AG09309 (cell line): ENCODE measurements at places on chromosomes 7 and 10.

DNA sequence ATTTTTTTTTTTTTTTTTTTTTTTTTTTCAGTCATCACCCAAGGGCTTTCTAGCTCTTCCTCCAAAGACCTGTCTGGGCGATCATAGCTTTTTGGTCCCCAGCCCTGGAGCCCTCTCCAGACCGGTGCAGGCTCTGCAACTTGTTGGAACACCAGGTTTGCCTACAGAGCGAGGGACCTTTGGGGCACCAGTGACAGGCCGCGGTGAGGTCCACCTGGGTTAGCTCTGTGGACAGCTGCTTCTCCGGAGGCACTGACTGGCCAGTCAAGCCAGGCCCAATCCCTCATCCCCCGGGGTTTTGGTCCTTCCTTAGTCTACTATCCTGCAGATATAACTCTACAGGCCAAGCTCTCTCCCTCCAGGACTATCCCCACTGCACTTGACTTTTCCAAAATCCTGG is 86.8 kb upstream of the SMNDC1 start:
- no peak for DNase-seq

- DNase-seq = no peak
Observed at GRCh38 chr7:38021892-38022291, 101.5 kb downstream of the EPDR1 start.

DNA sequence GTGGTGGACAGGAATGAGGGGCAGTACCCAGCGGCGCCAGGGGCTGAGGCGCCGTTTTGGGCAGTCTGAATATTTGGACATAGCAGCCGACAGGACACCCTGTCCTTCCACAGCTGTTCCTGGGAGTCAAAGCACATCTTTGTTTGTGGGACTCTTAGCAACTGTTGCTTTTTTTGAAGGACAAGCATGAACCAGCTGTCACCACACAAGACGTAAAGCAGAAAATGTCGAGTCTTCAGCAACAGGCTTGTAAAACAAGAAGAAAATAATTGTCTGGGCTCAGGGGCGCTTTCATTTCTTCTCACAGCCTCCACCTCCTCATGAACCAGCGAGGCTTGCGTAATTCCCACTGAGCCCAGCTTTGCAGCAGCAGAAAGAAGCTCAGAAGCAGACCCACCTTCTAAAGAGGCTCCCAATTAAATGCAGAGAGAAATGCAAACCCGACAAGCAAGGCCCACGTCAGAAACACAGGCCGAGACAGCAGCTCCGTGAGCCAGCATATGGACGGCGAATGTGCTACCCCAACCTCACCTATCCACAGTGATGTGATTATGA is 68.9 kb upstream of the DNAAF5 start:
- no peak for DNase-seq

GRCh38 chr7:107874605-107875446 is 16.2 kb upstream of the DLD start:
- peak; percentile 33 for DNase-seq

DNA sequence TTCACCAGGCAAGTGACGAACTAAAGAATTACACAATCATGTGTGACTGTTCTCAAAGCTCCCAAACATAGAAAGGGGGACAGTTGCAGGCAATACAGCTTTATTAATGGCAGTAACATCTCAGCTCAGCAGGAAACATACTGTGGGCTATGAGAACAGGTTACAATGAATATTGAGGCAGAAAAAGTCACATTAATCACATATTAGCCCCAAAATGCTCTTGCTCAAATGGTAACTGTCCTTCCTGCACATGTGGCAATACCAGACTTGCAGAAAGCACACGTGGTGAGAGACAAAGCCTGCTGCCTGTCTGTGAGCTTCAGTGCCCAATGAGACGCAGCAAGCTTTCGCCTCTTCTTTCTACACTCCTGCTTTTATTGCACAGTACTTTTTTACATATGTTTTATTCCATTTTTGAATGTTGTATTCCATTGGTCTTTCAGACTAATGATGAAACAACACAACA is 104.9 kb upstream of the ACBD5 start:
- no peak for DNase-seq

DNA sequence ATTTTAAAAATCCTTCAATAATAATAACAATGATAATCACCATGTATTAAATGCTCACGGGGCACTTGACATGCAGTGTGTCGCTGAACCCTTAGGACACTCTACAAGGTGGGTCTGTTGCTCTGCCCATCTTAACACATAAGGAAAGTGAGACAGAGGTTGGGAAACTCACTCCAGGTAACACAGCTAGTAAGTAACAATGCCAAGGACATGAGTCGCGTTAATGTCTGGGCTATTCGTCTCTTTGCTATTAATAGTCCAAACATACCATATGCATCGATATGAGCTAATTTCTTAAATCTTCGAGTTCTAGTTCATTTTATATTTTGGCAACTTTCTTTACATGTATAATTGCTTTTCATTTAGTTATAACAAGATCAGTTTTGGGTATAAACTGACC is 79.5 kb downstream of the BEND7 start:
- DNase-seq = no peak

- DNase-seq = no peak
Observed at GRCh38 chr7:140062118-140062527, 628 bp downstream of the PARP12 start.

DNA sequence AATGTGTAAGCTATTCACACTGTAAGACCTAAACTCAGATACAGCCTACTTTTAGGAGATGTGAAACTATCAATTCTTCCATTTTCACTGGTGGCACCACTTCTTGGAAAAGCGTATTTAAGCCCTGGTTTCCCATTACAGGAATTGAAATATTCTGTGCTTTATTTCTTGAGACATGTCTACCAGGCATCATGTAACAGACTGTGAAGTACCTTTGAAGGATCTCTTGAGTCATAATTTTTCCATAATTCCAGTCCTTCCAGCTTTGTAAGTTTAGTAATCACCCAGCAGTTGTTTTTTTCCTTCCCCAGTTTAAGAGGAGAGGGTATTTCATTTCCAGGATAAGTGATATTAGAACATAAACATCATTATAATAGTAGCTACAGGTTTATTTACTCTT is 186.0 kb upstream of the PRPS1L1 start:
- no peak for DNase-seq

DNA sequence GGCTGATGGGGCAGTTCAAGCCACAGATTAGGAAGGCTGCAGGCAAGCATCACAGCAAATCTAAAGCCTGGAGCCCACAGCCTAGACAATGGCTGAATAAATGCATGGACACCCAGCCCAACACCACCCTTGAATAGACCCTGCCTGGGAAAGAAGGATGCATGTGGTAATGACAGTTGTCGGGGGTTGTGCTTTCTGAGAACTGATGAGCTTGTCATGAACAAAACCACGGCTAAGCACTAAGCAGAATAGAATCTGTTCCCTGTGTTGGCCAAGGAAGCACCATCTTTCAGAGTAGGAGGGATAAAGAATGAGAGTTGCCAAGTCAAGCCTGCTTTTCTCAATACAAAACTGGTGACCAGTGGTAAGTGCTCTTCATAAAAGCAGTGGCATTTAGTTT is 66.1 kb upstream of the JCAD start:
- DNase-seq = no peak

DNA sequence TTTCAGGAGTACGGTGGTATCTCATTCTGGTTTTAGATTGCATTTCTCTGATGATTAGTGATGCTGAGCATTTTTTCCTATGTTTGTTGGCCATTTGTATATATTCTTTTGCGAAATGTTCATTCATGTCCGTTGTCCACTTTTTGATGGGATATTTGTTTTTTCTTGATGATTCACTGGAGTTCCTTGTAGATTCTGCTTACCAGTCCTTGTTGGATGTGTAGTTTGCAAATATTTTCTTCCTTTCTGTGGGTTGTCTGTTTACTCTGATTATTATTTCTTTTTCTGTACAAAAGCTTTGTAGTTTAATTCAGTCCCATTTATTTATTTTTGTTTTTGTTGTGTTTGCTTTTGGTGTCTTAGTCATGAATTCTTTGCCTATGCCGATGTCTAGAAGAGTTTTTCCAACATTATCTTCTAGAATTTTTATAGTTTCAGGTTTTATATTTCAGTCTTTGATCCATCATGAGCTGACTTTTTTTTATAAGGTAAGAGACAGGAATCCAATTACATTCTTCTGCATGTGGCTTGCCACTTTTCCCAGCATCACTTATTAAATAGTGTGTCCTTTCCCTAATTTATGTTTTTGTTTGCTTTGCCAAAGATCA is 320.5 kb downstream of the MAGI2 start:
- no peak for DNase-seq

DNA sequence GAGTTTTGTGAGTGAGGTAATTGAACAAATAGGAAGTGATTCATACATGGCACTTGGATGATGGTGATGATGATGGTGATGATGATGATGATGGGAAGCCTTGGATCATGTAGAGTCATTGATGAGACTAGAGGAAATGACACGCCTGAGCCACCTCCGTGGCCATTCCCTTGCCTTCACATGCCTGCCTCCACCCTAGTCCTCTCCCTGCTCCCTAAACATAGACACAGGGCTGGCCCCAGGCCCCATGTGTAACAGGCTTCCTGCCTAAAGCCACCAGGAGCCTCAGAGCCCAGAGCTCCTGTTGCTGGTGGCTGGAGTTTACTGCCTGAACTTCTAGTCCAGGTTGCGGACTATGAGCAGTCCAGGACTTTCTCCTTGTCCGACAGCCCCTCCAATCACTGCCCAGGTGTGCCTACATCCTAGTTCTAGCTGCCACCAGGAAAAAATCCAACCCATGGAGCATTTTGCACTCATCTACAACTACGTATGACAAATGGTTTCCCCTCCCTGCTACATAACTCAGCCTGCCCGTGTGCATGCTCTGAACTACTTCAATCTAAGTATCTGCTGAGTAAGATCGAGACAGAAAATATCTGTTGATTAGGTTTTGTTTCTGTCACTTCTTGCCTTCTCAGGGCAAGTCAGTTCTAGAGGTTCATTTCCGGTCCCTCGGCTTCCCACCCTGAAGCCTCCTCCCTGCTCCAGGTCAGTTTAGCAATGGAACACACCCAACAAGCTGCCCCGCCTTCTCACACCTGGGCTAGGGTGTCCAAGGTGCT is 35.5 kb upstream of the KDM7A start:
- no peak for DNase-seq

DNA sequence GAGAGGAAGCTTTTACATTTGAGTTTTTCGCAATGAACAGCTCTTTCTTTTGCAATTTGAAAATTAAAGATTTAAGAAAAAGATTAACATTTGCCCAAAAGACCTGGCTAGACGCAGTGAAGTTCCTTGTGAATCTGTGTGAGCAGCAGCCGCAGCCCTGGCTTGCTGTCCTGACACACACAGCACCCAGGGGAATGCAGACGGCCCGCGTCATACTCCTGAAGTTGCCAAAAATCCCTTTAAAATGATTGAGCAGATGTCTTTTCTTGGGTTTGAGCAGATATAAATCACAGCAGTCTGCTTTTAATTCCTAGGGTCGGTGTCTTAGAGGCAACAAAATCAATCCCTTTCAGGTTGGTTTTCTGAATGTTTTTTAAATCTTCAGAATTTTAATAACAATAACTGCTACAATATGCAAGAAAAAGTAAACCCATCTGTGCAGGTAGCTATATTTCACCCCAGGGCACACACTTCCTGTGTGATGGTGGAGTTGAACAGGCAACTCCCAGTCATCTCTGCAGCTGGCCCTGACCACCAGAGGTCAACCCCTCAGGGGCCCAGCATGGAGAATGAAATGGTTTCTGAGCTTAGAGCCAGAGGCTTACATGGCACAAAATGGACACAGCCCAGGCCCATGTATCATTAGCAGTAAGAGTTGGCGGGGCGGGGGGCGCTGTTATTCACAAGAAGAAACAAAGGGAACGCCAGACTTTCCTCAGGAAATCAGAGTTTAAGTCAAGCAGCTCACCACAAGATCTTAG is 32.2 kb upstream of the TRIL start:
- no peak for DNase-seq

- no peak for DNase-seq
Observed at GRCh38 chr7:155722118-155722517, 77.7 kb downstream of the RBM33 start.

- no peak for DNase-seq
Observed at GRCh38 chr7:47301657-47302295, 280.1 kb downstream of the TNS3 start.

DNA sequence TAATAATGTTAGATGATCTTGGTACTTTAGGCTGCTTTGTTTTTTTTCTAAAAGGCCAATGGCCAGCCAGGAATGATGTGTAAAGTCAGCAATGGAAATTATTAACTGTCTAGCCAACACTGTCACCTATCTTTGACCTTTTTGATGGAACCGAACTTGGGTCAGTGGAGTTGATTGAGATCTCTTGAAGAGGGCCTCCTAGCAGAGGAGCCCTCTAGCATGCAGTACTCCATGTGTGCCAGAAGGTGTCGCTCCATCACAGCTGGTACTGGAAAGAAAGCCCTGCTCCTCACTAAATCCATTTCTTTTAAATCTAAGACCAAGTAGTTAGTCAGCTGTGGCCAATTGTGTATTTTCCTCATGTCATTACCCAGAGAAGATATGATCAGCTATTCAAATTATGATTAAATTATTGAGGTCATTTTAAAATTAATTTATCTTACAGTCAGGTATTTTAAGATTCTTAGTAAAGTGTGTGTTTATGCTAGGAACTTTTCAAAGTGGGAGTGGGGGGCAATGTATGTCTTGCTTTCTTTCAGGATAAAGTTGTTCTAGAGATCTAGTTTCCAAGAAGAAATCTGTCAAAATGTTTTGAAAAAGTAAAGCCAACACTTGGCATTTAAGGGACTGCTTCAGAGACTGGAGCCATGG is 33.1 kb upstream of the CROT start:
- DNase-seq = peak; percentile 28

DNA sequence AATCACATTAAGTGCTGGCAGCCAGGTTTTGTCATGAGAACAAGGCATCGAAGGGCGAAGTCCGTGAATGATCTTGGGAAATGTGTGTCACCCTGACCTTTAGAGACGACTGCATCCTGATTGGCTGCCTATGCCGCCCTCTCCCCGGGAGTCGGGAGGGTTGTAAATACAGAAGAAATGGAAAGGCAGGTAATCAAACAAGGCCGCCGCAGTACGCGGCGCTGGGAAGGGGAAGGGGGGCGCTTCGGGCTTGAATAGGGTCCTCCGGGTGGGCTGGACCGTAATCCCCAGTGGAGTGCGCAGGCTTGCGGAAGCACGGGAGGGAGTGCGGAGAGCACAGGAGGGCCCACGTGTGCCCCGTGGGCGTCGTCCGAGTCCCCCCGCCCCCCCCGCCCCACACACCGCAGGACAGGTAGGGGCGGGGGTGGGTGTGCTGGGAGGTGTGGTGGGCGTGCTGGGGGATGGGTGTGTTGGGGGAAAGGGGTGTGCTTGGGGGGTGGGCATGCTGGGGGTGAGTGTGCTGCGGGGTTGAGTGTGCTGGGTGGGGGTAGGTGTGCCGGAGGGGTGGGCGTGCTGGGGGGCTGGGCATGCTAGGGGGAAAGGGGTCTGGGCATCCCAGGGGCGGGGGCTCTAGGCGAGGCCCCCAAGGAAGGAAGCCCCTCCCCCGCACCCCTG is 169.4 kb downstream of the ARHGAP12 start:
- no peak for DNase-seq
